Upper lobe of right lung (tissue), 1 donor: ENCODE measurements at places on chromosomes 6 and 20. TPM values are rescaled to one million over a fixed set of nuclear protein-coding genes. Genes with fewer than 3 reads are reported as not detected.

DNA sequence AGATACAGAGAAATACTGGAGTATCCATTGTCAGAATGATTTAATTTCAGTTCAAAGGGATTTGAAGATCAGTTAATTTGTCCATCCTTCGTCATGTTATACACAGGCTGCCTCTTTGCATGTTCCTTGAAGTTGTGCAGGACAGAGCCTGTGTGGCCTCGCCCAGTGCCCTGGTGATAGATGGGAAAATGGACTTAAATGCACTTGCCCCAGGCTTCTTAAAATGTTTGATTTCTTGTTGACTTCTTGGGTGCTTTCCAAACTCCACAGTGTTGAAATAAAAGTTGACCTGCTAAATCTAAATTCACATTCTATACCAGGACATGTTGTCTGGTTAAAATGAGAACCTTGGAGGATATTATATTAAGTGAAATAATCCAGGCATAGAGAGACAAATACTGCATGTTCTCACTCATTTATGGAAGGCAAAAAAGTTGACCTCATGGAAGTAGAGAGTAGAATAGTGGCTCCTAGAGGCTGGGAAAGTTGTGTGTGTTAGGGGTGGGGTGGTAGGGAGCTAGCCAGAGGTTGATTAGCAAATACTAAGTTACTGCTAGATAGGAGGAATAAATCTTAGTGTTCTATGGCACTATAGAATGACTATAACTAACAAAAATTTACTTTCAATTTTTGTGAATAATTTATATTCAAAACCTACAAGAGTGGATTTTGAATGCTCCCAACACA, 25.3 kb downstream of the MARCKS start:
- H3K4me3 ChIP-seq = no peak overlapping the region
- DNase-seq = peak; percentile 61
- peaks cover 6% of the 10 kb centered on the region for H3K4me1 ChIP-seq
- H3K27me3 ChIP-seq = no peaks in the 10 kb centered on the region
- H3K36me3 ChIP-seq = no peaks in the 10 kb centered on the region

The TFEB gene
- 40.3 TPM for total RNA-seq

- H3K4me1 ChIP-seq = no peaks in the 10 kb centered on the region
- H3K4me3 ChIP-seq = no peak overlapping the region
- no peaks in the 10 kb centered on the region for H3K36me3 ChIP-seq
These were observed 105.0 kb upstream of the EDN1 start for GRCh38 chr6:12185081-12185673.

The OR2B2 gene
- not detected for total RNA-seq

DNA sequence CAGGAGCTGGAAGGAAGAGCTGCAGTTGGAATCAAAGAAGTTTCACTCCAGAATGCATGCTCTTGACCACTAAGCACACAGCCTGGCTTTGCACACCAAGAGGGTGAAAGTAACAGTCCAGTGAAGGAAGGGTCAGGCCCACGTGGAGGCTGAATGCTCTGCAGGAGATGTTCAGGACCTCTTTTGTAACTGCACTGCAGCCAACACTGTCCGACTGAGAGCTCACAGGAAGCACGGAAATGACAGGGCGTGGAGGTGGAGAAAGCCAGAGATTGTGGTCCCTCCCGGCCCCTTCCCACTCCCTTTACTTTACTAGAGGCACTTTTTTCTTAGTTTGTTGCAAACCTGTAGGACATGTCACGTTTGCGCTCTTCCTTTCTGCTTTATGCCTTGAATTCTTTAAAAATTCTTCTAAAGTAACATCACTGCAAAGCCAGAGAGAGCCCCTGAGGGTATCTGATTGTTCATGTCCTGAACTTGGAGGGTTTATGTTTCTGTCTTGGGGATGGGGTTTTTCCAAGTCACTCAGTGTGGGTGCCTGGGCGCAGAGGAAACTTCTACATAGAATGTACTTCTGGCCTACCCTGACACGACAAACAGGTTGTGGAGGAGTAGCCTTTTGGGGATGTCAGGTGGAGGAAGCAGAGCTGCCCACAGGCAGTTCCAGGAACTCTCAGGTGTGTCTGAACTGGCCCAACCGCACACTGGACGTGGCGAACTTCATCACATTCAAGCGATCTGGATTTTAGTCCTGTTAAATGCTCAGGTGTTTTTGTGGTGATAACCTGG, 40.9 kb downstream of the JAG1 start:
- peaks cover 6% of the 10 kb centered on the region for H3K36me3 ChIP-seq
- peaks cover 22% of the 10 kb centered on the region for H3K4me1 ChIP-seq
- no peaks in the 10 kb centered on the region for H3K27me3 ChIP-seq
- H3K27ac ChIP-seq = no peak overlapping the region

GRCh38 chr6:64890609-64891008, 816.4 kb downstream of the EYS start:
- no peaks in the 10 kb centered on the region for H3K36me3 ChIP-seq
- H3K27me3 ChIP-seq = no peaks in the 10 kb centered on the region
- H3K27ac ChIP-seq = no peak overlapping the region
- H3K4me1 ChIP-seq = no peaks in the 10 kb centered on the region

The EPM2A gene
- total RNA-seq = 8.1 TPM

DNA sequence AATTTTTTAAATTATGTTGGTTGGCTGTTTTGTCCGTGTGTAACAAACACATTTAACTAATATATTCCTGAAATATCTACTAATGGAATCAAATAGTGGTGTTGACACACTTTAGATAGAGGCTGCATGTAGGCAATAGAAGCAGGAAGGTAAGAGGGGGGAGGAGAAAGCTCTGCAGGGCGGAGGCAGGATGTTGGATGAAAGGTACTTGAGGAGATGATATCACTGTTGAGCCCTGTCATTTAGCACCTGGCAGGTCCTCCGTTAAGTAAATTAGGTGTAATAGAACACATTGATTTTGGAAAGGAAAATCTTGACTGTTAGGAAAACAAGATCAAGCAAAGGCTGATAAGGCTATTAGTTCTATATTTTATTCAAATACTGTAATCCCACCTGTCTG, 618.7 kb downstream of the PKHD1 start:
- H3K36me3 ChIP-seq = no peaks in the 10 kb centered on the region
- H3K4me1 ChIP-seq = no peaks in the 10 kb centered on the region
- no peak for DNase-seq
- H3K27me3 ChIP-seq = no peaks in the 10 kb centered on the region
- no peak overlapping the region for H3K4me3 ChIP-seq

DNA sequence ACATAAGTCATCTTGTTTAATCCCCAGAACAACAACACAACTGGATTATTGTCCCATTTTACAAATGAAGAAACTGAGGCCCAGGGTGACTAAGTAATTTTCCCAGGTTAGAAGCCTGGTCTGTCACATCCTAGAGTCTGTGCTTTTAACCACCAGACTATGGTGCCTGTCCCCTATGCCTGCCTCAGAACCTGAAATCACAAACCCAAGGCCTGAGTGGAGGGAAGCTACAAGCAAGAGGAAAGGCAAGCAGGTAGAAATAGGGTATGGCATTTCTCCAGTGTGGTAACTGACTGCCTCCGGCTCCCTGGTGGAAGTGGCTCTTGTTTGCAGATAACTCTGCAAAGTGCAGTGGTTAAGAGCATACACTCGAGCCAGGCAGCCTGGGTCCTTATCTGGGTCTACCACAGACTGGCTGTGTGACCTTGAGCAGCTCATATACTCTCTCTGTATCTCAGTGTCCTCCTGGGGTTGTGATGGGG, 2.5 kb downstream of the TMEM63B start:
- H3K4me1 ChIP-seq = peaks cover 21% of the 10 kb centered on the region
- no peak overlapping the region for H3K4me3 ChIP-seq
- H3K27me3 ChIP-seq = no peaks in the 10 kb centered on the region
- DNase-seq = no peak
- peaks cover 5% of the 10 kb centered on the region for H3K36me3 ChIP-seq

DNA sequence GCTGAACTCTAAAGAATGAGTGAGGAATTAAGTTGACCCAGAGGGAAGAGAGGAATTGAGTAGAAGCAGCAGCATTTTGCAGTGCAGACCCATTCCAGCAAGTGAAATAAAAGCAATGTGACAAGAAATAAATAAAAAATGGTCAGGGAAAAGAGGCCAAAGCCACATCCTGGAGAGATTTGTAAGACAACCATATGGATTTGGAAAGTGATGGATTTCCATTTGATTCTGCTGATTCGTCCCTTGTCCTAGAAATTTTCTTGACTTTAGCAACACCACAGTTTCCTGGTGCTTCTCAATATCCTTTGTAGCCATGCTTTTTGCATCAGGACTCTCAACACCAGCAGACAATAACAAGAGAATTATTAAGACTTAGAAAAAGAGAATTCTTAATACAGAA, 29.8 kb downstream of the ANKEF1 start:
- H3K27me3 ChIP-seq = no peaks in the 10 kb centered on the region
- no peak overlapping the region for H3K4me3 ChIP-seq
- H3K4me1 ChIP-seq = no peaks in the 10 kb centered on the region
- no peaks in the 10 kb centered on the region for H3K36me3 ChIP-seq
- no peak overlapping the region for H3K27ac ChIP-seq
- DNase-seq = no peak

DNA sequence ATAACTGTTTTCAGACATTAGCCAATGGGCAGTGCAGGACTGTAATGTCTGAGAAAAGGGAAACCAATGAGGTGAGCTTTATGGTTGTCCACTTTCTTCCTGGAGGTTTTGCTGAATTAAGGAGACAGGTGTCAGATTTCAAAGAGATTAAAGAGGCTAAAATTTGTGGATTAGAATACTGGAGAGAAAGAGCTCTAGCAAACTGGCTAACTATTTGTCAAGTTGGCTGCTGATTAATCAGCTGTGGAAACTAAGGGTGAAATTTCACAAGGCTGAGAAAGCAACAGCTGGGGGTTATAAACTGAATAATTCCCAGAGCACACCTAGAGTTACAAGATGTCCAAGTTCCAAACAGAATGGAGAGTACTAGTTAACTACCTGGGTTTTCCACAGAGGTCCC, 198.9 kb downstream of the TBC1D32 start:
- no peak overlapping the region for H3K27ac ChIP-seq
- H3K4me1 ChIP-seq = no peaks in the 10 kb centered on the region
- no peak for DNase-seq
- H3K36me3 ChIP-seq = no peaks in the 10 kb centered on the region
